NCI-H1105 (cell line): ENCODE measurements at places on chromosomes 5 and 9.
A peak's percentile ranks its signal among the peaks of the same experiment; 100 is the strongest.

GRCh38 chr5:94423411-94423810 is 195.0 kb downstream of the KIAA0825 start:
- DNase-seq = no peak

DNA sequence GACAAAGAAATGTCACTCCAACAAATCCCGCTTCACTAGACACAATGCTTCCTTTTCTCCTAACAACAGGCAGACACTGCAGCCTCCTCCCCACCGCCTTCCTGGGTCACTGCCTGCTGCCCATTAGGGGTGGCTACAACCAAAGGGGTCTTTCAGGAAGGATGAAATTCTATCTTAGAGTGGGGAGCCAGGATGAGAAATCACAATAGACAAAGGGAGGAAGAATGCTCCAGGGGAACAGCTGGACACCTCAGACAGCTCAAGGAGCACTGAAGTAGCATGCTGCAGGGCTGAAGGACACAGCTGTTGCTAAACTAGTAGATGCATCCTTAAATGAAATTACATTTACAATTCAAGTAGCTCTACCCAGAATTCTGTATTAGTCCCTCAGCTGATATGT is 54.2 kb downstream of the PRELID2 start:
- DNase-seq = no peak

- DNase-seq = no peak
Observed at GRCh38 chr9:98430535-98431292, 175.3 kb upstream of the TBC1D2 start.

GRCh38 chr5:157279605-157280239 is 13.8 kb downstream of the CYFIP2 start:
- no peak for DNase-seq

- DNase-seq = no peak
Observed at GRCh38 chr9:118558026-118558425, 811.2 kb downstream of the BRINP1 start.

- DNase-seq = peak; percentile 68
Observed at GRCh38 chr5:68139611-68140441, 75.7 kb upstream of the PIK3R1 start.

DNA sequence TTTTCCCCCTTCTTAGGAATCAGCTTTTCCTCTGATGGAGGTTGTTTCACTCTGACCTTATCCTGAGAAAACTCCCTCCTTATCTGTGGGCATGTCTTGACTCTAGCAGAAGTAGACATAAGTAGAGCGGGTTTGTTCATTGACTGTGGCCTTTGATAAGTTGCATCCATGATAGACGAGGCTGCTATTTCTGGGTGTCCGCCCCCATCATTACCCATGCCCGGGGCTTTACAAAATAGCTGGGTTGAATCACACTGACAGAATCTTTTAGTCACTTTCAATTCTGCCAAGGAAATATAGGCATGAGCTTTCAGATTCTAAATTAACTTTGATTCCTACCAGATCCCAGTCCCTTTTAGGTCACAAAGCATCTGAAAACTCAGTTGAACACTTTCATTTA is 223.8 kb downstream of the SEC61B start:
- no peak for DNase-seq

GRCh38 chr5:177300236-177300880 is 3.2 kb downstream of the RAB24 start:
- no peak for DNase-seq

GRCh38 chr5:168174376-168174775 is 117.1 kb upstream of the WWC1 start:
- DNase-seq = peak; percentile 8

DNA sequence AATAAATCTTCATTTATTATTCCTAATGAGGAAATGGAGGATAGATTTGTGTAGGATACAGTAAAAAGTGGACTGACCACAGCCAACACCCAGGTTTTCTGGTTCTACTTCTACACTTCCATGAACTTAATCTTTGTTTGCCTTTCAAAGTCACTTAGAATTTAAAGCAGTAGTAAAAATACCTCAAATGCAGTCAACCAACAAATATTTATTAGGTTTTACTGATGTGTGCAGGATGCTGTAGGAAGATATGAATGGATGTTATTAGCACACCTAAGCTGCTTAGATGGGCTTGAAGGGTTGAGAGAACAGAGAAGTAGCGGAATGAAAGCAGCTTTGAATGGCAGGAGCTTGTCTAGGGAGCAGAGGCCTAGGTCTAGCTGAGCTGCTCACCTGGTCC is 201.1 kb downstream of the PALM2AKAP2 start:
- no peak for DNase-seq

- DNase-seq = no peak
Observed at GRCh38 chr5:111942661-111943401, 185.8 kb upstream of the NREP start.

GRCh38 chr5:6408260-6408596 is 29.9 kb upstream of the MED10 start:
- no peak for DNase-seq

- DNase-seq = no peak
Observed at GRCh38 chr9:135267191-135267809, 179.8 kb downstream of the OLFM1 start.

GRCh38 chr9:27701587-27701986 is 128.3 kb upstream of the C9orf72 start:
- no peak for DNase-seq

DNA sequence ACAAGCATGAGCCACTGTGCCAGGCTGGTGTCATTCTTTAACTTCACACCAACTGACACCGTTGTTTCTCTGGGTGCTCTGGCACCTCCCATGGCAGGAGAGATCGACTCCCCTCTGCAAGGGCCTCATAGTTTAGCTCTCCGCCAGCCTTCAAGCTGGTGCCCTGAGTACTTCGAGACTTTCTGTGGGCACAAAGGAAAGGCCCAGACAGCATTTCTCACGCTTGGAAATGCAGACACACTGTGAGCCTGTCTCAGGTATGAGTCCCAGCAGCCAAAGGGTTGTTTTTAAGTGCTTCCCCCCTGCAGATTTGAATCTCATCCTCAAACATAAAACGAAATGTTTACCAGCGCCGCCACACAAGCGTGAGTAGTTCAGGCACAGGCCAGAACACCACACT is 11.1 kb upstream of the TCF7 start:
- no peak for DNase-seq

GRCh38 chr9:3719286-3719685 is 193.5 kb upstream of the RFX3 start:
- DNase-seq = no peak

DNA sequence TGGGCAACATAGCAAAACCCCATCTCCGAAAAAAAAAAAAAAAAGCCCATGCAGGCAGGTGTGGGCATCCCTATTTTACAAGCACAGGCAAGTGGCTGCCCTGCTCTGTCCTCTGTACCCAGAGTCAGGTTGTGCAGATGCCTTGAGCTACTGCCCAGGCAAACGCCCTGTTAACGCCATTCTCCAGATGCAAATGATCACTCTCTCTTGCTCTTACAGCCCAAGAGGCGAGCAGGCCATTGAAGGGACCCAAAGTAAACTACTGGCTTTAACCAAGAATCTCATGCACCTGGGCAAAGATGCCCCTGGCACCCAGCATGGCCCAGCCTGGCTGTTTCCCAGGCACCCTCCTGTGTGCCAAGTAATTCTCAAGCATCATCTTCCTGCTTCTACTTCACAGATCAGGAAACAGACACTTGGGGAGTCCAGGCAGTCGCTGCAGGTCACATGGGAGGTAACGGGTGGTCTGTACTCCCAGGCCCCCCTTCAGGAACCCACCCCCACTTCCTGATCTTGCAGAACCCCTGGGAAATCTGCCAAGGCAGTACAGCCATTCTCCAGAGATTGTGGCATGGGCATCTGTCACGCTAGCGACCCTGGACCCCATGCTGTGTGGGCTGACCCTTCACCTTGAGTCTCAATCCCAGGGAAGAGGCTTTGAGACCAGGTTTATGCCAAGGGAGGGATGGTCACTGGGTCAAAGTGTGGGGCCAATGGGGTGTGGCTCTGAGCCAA is 14.2 kb downstream of the EEIG1 start:
- peak; percentile 28 for DNase-seq

GRCh38 chr5:109558364-109558763 is 131.4 kb upstream of the MAN2A1 start:
- DNase-seq = no peak

- no peak for DNase-seq
Observed at GRCh38 chr5:1541702-1542400, 18.1 kb upstream of the LPCAT1 start.

DNA sequence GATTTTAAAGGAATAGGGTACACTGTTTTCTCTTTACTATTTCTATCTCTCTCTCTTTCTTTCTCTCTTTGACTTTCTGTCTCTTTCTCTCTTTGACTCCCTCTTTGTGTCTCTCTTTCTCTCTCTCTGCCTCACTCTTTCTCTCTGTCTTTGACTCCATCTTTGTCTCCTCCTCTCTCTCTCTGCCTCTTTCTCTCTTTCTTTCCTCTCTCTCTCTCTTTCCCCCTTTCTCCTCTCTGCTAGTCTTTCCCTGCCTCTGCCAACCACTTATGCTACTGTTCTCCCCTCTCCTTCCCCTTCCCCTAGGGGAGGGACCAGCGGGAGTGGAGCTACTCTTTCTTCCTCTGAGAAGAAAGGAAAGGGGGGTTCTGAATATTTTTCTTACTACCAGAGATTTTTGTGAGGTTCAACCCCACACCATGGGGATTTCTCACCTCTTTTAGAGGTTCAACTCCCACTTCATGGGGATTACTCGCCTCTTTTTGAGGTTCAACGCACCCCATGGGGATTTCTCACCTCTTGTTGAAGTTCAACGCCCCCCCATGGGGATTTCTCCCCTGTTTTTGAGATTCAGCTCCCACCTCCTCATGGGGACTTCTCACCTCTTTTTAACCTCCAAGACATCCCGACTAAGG is 309.9 kb downstream of the NR3C1 start:
- no peak for DNase-seq

DNA sequence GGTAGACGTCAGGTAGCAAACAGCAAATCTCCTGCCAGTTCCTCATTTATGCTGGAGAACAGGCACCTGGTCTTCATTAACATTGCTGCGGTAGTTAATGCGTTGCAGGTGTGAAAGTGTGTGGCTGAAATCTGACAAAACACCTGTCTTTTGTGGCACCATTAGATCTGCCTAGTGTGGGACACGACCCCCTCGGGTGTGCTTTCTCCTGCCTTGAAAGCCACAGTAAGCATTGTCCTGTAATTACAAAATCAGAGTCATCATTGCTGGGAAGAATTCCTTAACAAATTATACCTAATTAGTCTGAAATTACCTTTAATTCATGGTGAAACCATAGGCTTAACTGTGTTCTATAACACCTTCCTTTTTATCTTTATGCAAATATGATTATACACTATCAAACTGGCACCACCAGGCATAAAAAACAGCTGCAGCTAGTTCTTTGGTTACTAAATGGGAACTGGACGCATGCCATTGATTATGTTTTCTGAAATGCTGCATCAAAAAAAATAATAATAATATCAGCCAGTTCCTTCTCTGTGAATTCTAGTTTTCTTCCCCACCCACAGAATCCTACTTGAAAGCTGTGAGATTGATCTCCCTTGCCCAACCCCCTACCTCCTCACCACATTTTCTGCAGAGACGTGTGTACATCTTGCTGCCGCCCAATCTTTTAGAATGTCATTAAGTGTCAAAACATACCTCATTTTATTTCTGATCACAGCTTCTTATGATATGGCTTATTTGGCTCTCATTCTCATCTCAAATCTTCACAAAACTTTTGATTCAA is 374.0 kb downstream of the NFIB start:
- DNase-seq = peak; percentile 65

DNA sequence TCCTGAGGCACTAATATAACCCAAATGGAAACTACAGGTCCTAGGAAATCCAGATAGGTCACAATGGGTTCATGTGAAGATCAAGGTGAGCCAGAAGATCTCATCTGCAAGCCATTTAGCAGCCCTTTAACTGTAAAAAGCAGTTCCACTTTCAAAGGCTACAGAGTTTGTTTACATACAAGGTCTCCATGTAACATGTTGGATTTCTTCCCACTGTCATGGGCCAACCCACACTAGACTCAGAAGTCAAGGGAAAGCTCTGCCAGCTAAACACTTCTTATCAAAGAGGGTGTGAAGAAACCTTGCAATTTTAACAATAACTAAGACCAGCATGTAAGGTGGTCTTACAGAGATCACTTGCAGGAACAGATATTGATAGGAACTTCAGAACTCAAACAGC is 3.8 kb upstream of the CTNNAL1 start:
- DNase-seq = no peak

GRCh38 chr5:169723103-169723831 is 86.2 kb downstream of the DOCK2 start:
- no peak for DNase-seq

DNA sequence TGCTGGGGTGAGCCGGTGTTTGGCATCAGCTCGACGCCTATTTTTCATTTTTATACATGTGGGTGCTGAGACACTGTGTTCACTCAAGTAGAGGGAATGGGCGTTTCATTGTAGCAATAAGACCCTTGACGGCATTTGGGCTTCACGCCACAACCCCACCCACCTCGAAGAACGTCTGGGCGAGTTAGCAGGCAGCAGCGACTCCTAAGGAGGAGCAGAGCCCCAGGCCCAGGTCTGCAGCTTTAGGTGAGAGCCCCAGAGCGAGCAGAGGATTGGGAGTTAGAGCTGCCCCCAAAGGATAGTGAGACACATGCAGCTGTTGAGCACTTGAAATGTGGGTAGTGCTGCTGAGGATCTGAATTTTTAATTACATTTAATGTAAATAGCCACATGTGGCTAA is 1.6 kb upstream of the ZFP62 start:
- no peak for DNase-seq

- no peak for DNase-seq
Observed at GRCh38 chr5:72034770-72035169, 72.5 kb upstream of the MAP1B start.

- no peak for DNase-seq
Observed at GRCh38 chr5:54471398-54471797, 15.9 kb downstream of the HSPB3 start.

- DNase-seq = no peak
Observed at GRCh38 chr5:128693764-128694163, 155.7 kb upstream of the FBN2 start.

GRCh38 chr9:126430124-126430523 is 103.5 kb downstream of the MVB12B start:
- DNase-seq = no peak

- DNase-seq = no peak
Observed at GRCh38 chr5:151015974-151016587, 4.3 kb upstream of the GPX3 start.

- DNase-seq = no peak
Observed at GRCh38 chr9:80204054-80204453, 632.3 kb downstream of the TLE4 start.

DNA sequence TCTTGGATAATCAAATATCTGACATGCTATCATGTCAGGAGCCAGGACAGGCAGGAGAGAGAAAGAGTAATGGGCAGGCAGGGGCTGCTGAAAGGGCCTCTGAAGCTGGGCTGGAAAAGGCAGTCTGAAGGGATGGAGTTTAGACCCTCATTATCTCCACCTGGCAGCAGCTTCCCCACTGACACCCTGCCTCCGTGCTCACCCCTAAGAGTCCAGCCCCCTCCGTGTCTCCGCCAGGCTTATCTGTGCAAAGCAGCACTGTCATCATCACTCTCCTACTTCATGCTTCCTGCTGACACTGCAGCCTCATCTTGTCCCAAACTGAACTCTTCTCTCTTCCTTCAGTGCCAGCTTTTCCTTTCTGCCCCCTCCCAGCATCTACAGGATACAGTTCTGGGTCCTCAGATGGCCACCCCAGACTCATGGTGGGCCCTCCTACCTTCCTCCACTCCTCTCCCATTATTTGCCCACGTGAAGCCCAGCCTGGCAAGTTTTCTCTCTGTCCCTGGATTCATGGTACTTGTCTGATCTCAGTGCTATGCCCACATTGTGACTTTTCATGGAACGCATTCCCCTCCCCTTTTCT is 70.9 kb upstream of the KLF9 start:
- no peak for DNase-seq

GRCh38 chr5:11130131-11130530 is 369.1 kb upstream of the DAP start:
- DNase-seq = no peak
